ENCODE measurements at places on chromosomes 6 and 20.

DNA sequence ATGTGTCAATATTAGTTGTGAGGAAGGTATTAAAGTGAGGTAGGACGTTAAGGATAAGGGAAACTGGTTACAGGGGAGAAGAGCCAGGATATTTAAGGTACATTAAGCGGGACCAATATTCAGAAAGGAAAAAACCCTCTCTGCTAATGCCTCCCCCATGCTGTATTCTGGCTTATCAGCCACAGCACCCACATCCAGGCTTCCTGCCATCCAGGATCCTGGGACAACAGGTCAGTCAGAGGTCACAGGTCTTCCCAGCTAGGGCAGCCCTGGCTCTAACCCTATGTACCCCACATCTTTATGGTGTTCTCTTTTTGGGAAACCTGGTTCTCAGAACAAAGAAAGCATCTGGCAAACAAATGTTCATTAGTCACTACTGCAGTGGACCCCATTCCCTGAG is 5.3 kb downstream of the DDRGK1 start:
- no peak for DNase-seq

- no peak for DNase-seq
These were observed 78.2 kb upstream of the CST7 start for GRCh38 chr20:24870881-24871280.

- no peak for DNase-seq
These were observed 139.2 kb downstream of the LRRC1 start for GRCh38 chr6:53934023-53934422.

DNA sequence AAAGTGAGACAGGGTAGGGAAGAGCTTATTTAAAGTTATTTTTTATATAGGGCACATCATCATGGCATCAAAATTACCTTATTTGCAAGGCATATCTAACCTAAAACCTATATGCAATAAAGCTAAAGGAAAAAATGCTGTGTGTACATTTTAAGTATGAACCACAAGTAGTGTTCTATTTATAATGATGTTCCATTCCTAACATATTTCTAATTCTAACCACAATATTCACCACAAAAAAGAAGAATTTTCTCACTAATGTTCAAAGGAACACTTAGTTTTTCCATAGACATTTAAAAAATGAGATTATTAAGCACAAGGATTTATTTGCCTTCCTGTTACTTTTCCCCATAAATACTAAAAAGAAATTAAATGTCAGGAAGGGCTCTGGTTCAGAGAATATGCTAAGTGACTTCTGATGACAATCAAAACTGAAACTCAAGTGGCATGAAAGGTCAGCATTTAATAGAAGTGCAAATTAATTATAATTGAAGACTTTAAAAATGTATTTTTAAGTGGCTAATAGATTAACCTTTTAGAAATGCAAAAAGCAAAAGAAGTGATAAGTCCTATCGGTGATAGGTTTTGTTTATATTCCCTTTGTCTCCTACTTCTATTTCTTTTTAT is 25.1 kb downstream of the GPR63 start:
- DNase-seq: no peak

GRCh38 chr20:12644461-12644860 is 364.3 kb upstream of the SPTLC3 start:
- DNase-seq: no peak
